ENCODE measurements at places on chromosomes 5 and 9.

GRCh38 chr9:81073821-81074220 lies 615.5 kb downstream of the TLE1 start:
- no peak for DNase-seq

DNA sequence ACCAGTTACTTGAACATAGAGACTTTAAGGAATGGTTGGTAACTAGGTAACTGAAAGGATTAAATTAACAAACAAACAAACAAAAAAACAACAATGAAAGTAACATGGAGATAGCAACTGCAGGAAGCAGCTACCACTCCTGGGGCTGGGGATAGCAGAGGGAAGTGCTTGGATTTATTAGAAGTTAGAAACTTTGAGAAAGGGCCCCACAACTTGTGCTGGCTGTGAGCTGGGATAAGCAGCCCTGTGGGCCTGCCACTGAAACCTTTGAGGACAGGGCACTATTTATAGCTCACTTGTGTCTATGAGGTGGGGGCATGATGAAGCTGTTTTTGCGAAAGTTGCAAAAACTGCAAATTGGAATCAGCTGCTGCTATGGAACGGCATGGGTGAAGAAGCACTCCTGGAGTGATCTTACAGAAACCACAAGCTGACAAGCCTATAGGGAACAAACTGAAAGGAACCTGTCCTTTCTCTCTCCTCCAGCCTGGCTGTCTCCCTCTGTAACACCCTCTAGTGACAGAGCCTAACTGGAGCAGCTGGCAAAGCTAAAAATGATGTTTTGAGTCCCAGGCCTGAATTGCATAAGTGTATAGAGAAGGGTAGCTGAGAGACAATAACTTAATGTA lies 91.4 kb upstream of the RANBP6 start:
- no peak for DNase-seq

DNA sequence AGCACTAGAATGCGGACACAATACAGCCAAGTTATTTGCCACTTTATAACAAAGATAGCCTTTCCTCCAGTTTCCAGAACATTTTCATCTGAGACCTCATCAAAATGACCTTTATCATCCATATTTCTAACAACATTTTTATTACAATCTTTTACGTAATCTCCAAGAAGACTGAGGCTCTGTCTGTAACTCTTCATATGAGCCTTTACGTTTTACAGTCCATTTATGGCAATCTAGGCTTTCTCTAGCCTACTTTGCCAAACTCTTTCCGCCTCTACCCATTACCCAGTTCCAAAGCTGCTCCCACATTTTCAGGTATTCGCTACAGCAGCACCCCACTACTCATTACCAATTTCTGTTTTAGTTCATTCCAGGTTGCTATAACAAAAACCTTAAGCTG lies 8.2 kb upstream of the SEMA5A start:
- no peak for DNase-seq

DNA sequence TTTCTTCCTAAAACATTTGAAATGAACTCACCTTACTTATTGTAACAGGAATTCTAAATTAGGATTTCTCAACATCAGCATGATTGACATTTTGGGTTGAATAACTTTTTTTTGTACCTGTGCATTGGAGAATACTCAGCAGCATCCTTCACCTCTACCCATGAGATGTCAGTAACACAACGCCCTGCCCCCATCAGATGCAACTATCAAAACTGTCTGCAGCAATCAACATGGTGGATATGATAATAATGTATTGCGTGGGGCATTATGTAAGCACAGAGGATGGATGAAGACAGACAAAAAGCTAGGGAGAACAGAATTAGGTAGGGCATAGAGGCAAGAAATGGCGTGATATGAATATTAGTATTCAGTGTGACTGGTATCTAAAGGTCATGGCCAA lies 94.1 kb downstream of the PLK2 start:
- DNase-seq: no peak

DNA sequence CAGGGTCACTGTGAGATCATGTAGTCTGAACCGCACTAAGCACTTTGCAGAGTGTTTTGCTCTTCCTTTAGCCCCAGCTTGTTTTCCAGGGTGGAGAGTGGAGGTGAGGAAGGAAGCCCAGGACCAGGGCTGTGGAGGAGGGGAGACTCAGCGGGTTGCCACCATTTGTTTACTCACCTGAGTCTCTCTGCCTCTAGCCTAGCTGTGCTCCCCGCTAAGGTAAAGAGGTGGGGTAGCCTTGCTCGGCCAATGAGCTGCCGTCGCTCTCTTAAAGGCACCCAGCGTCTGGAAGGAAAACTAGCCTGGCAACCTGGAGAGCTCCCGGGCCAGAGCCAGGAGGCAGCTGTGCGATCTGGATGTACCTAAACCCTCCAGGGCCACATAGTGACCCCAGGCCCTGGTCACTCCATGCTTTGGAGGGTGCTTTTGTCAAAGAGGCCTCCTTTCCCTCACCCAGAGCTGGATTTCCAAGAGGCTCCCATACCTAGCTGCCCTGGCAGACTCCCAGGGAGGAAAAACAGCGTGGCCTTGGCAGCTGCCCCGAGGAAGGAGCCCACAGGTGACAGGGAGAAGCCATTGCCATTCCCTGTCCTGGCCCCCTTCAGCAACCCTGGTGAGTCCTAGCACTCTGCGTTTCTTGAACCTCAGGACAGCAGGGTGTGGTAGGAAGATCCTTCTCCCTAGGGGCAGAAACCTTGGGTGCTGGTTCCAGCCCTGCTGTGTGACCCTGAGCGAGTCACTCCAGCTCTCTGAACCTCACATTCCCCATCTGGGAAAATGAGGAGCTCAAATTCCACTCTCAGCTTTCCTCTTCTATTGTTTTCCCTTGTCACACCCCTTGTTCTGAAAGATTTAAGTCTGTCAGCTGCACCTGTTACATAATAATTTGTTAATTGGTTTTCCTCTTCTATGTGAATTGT lies 42.4 kb upstream of the LARP1 start:
- DNase-seq: no peak

DNA sequence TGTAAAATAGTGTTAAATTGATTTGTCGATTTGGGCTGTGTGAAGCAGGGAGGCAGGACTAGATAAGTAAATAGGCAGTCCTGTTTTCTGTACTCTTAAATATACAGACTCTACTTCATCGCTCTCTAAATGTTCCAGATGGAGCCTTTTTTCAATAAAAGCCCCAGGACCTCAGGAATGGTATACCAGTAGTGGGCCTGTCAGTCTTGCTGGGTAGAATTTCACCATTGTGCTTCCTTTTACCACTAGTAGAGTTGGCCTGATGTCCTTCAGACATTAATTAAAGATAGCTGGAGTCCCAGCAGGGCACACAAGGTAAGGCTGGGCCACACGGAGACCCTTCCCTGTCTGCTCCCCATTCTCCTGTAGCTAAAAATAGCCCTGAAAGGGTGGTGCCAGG lies 6.0 kb downstream of the SNX18 start:
- no peak for DNase-seq
